ENCODE measurements at places on chromosomes 4 and X.

DNA sequence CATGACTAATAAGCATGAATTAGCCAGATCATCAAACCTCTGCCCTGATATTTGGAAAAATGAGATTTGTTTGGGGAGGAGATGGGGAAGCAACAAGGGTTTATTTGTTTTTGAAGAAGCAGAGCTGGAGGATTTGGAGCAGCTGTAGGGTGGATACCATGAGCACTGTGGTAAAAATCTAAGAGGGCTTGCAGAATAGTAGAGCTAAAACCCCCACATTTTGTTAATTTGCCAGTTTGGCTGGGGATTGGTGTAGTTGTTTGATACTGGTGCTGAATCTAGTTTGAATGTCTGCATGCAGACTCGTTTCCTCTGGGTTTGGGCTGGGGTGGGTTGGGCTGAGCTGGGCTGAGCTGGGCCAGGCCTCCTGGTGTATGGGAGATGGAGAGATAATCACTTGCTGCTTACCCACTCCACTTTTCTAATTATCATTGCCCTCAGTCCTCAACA lies 43.7 kb downstream of the SMAD1 start:
- DNase-seq = no peak

DNA sequence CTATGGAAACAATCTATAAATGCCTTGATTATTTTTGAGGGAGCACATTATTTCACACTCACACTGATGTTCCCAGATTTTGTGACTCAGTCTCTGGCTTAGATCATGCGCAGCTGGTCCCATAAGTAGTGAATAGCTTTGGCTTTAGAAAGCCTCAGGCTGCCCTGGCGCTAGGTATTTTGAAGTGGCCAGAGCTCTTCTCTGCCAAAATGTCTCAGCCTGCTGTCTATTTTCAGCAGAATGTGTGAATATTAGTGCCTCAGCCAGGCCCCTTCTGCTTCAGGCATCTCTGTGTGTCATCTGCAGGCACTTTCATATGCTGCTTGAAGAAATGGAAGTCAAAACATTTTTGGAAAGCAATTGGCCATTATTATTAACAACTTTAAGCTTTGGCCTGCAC lies 931.0 kb upstream of the INTU start:
- DNase-seq = peak; percentile 94

DNA sequence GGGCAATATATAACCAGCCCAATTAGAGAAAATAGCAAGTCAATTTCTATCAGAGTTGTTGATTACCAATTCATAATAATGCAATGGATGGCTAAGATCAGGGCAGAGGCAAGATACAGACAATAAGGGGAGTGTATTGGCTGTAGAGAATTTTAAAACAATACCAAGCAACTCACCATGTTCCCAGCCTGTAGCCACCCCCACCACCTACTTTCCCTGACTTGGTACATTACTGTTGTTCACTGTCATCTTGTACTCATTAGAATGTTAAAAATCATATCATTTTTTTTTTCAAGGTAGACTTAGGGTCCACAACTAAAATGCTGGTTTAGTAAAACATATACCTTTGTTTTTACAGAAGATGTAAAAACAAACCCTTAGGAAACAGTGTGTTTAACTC lies 27.7 kb downstream of the HNRNPD start:
- no peak for DNase-seq

DNA sequence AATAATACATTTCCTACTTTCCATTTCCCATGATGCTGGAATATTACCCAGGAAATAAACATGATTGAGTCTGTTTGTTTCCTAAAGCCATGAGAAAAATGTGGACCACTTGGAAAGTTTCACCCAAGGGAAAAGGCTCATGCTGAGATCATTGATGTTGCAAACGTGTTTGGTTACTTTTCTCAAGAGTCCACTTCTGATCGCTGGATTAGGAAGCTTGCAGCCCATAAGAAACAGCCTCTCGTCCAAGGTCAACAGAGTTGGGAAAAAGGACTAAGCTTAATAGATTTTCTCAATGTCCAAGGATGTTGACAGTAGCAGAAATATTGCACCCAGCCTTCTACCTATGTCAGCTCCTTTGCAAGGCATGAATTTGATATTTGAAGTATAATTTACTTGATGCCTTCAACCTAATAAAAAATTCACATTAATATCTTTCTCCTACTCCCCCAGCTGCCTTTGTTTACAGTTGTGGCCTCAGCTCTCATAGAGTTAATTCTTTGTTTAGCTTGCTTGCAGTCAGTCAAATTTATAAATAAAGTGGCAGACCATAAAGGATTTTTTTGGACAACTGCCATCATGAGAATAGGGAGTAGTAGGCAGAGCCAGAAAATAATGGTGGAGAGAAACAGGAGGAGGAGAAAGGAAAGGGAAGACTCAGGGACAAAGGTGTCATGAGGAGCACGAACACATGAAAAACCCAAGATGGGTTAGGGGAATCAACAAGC lies 65.6 kb upstream of the BLTP1 start:
- DNase-seq = no peak

- DNase-seq = no peak
Measured at GRCh38 chrX:6325437-6325836, 96.8 kb upstream of the NLGN4X start.

GRCh38 chr4:116343809-116344208 lies 741.6 kb downstream of the TRAM1L1 start:
- peak; percentile 81 for DNase-seq

GRCh38 chr4:107348188-107349050 lies 312.3 kb upstream of the DKK2 start:
- DNase-seq = no peak

GRCh38 chrX:17535229-17535628 lies 160.2 kb downstream of the NHS start:
- DNase-seq = no peak

GRCh38 chr4:86967073-86967472 lies 32.3 kb downstream of the AFF1 start:
- no peak for DNase-seq

DNA sequence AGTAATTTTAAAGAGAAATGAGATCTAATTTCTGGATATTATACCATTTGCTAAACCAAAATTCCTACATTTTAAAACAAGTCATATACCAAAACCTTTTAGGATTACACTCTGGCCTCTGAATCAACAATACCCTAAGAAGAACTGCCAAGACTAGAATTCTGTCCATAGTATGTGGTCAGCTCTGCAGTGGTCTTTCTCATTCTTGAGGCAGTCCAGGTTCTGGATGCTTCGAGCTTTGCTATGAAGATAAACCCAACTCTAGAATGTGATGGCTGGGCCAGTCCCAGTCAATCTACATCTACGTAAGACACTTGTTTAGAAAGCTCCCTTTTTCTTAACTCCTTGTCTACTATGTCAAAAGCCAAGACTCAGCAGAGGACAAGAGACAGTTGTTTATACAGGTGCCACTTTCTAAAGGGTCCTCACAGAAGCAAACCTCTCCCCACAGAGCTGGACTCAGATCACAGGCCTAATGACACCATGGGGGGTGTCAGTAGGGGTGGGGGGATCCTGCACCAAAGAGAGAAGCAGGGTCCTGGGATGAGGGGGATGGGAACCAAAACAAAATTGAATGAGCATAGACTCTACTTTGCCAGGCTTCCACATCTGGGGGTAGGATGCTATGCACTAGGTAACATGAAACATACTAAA lies 63.2 kb downstream of the SH3RF1 start:
- DNase-seq = no peak

DNA sequence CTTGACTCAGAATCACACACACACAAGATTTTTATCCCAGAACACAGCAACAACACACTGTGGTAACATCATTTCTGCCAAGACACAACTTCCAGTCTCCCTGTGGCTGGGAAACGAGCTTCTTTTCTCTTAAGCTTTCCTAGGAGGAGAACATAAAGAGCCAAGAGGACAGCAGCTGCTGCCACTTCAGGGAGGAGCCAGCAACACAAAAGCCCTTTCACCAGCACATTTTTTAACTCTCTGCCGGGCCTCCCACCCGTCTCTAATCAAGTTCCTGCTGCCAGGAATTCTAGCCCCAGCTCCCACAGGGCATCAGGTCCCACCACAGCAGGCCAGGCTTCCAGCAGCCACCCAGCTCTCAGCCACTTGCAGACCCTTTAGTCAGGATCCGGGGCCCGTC lies 22.4 kb downstream of the FAT1 start:
- no peak for DNase-seq

- peak; percentile 90 for DNase-seq
Measured at GRCh38 chr4:113435893-113436292, 325.6 kb downstream of the CAMK2D start.

DNA sequence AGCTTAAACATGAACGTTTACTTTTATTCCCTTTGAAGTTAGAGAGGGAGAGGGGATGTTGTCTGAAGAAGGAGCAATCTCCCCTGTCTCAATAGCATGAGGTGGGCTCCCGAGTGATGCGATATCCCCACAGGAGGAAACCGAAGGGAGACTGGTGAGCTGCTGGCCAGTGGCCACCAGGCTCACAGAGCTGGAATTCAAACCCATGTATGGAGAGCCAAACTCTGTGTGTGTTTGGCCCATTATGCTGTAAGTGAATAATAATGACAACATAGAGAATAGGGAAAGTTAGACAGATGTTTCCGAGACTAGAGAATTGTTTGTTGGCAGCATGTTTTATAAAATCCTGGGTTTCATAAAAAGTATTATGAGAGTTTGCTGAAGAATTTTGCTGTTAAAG lies 66.1 kb upstream of the CLNK start:
- DNase-seq = no peak

DNA sequence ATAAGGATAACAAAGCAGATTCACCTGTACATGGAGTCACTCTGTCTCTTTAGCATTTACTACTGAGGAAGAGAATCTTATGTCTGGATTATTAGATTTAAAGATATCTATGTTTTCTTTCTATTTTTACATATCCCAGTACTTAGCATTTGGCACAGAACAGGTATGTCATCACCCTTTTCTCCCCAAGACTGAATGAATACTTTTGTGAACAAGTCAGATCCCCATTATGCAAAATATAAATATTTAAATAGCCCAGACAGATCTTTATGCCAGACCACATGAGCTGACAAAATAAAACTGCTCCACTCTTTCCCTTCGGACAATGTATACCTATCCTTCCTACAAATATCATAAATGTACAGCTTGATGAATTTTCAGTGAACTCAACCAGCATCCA lies 94.5 kb downstream of the CASK start:
- no peak for DNase-seq

DNA sequence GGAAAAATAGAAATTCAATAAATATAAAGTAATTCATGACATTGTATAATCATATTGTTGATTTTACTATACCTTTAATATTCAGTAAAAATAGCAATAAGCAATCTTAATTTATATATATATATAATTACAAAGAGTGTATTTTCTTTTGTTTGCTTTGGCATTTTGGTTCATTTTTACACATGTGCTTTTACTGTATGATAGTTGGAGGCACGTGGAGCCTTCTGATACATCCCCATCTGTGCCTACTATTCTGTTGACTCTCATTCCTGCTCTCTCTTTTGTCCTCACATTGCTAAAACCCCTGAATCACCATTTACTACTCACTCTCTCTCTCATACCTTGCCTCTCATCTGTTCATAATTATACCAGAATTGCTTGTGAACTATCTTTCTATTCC lies 106.4 kb upstream of the NDST4 start:
- no peak for DNase-seq

- no peak for DNase-seq
Measured at GRCh38 chr4:2295900-2296442, 34.1 kb upstream of the MXD4 start.

- DNase-seq = no peak
Measured at GRCh38 chr4:72951628-72952027, 117.9 kb downstream of the COX18 start.

GRCh38 chr4:178693816-178694215 lies 1251.6 kb upstream of the AGA start:
- DNase-seq = no peak

DNA sequence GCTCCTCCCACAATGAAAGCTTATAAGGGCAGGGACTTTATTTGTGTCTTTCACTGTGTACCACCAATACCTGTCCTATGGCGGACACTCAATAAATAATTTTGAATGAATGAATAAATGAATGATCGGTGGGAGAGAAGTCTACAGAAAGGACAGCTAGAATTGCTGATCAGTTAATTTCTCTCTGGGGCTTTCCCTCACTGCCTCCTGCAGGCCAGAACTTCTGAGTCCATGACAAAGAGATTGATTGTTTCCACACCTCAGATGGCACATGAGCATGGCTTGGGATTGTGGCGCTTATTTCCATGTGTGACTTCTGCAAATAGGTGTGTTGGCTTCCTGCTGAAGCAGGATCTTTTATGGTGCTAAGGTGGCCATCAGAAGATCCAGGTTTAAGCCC lies 6.3 kb downstream of the FAM47E start:
- no peak for DNase-seq

GRCh38 chr4:162347156-162347841 lies 183.5 kb upstream of the FSTL5 start:
- DNase-seq = no peak

DNA sequence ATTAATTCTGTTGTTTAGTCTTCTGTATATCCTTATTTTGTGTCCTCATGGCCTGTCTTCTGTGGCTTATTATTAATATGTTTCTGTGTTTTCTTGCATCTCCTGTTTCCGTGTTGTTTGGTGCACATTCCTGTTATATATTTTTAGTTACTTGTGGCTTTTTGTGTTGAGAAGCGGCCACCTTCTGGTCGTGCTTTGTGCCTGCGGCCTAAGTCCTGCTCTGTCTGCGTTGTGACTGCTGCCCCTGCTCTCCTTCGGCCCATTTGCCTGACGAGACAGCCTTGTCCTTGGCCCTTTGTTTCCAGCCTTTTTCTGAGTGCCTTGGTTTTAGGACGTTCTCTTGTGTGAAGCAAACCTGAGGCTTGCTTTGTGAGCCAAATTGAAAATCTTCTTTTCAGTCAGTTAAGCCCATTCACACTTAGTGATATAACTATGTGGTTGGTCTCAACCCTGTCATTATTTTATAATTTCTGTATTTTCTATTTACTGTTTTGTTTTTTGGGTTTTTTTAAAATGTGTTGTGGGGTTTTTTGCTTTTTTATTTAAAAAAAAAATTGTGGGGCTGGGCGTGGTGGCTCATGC lies 43.8 kb downstream of the TNIP2 start:
- no peak for DNase-seq

DNA sequence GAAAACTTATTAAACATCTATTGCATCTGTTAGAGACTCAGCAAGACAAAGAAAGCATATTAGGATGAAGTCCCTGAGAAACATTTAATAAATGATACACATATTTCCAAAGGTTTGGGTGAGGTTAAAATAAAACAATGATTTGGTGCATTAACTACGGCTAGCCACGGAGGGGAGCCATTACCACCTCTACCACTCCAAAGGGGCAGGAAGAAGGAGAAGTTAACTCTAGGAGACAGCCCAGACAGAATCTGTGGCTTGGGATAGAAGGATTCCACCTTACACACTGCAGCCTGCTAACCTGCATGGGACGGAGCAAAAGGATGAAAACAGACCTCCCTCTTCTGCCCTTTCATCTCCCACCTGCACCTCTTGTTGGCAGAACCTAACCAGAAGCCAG lies 189.1 kb upstream of the C1QTNF7 start:
- DNase-seq = no peak

- no peak for DNase-seq
Measured at GRCh38 chrX:135315864-135316263, 6.6 kb downstream of the ETDC start.

GRCh38 chr4:148778980-148779675 lies 336.9 kb upstream of the NR3C2 start:
- DNase-seq = no peak
